ENCODE measurements at places on chromosomes 5 and 9. TPM values are rescaled to one million over a fixed set of nuclear protein-coding genes. Genes with fewer than 3 reads are reported as not detected.

SLC46A2 gene
- 0.39 TPM for polyA plus RNA-seq

- DNase-seq: no peak
These were observed 3.1 kb upstream of the STOM start for GRCh38 chr9:121373011-121373729.

DNA sequence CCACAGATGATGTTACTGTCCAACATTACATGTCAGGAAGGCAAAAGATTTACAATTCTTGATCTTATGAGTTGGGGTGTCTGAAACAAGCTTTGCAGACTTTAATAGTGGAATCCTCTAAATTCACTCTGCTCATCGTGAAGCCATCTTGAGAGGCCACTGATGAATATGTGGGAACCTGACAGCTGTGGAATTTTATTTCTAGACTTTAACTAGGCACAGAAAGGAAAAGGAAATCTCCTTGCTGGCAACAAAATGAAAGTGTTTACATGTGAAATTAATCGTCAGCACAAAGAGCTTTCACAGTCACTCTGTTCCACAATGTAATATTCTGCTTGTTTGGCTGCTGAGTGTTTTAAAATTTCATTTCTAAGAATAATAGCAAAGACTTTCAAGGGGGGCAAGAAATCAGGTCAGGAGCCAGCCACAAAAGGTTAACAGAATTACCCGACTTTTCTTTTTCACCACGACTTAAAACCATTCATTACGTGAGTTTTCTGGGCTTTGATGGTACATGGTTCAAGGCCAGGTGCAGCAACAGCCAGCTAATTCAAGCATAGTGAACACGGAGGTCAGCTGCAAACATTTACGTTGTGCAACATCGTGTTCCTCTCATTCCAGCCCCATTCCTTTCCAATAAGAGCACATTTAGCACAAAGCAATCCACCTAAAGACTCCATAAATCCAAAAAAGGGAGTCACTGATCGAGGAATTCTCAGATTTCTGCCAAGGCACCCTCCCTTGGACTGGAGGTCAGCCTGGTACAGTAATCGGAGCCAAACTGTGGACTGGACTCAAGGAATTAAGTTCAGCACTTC, 14.6 kb downstream of the NREP start:
- DNase-seq: no peak

- DNase-seq: peak; percentile 44
These were observed 655.2 kb downstream of the BNC2 start for GRCh38 chr9:16215353-16215680.

GRCh38 chr5:91478096-91478495, 95.0 kb upstream of the ARRDC3 start:
- no peak for DNase-seq

Data from left lung (tissue), 14 donors.